ENCODE measurements at places on chromosomes 3 and 15.

DNA sequence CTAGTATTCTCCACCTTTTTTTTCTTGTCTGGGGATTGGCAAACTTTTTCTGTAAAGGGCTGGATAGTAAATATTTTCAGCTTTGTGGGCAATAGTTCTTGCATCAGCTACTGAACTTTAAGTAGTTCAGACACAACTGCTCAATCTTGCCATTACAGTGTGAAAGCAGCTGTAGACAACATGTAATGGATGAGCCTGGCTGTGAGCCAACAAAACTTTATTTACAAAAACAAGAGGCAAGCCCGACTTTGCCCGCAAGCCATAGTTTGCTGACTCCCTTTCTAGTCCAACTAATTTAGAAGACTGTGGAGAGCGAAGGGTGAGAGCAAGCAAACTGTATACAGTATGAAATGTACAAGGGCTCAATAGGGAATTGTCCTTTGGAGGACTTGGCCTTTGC lies 6.2 kb downstream of the FRMD4B start:
- no peak for DNase-seq

DNA sequence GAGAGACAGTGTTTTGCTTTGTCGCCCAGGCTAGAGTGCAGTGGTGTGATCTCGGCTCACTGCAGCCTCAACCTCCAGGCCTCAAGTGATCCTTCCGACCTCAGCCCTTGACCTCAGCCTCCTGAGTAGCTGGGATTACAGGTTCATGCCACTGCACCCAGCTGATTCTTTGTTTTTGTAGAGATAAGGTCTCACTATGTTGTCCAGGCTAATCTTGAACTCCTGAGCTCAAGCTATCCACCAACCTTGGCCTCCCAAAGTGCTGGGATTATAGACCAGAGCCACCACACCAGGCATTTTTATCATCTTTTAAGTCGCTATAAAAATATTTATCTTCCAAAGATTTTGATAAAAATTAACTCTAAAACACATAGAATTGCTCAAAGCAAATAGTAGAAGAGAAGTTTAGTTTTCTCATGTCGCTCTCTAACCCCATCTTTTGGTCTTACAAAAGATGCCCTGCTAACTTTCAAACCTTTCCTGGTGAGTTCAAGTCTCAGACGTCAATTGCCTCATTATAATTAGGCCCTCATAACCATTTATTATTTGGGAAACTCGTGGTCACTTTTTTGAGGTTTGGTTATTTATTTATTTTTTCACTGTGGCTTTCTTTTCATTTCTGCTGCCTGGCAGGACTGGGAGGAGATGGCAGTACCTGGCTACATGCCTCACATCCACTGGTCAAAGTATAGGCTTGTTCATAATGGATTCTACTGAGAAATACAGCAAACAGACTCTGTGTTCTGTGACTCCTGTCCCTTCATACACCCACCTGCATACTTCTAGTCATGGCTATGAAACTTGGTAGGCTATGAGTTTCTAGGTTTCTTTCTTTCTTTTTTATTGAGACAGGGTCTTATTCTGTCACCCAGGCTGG lies 48.3 kb upstream of the DPPA4 start:
- DNase-seq, result no peak

GRCh38 chr15:90287946-90288345 lies 22.5 kb downstream of the NGRN start:
- DNase-seq, result no peak

DNA sequence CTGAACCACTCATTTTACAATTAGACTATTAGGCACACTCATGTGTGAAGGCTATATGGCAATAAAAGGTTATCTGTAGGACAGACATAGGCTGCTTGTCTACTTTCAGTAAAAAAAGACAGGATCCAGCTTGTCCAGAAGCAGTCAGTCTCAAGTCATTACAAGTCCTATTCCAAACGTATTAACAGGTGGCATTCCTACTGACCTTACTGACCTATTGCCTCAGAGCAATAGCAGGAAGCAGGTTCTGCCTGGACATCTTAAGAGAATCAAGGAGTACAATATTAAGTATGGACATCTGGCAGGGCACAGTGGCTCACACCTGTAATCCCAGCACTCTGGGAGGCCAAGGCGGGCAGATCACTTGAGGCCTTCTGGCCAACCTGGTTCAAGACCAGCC lies 7.0 kb downstream of the CMTM6 start:
- DNase-seq, result no peak

GRCh38 chr15:85955501-85956391 lies 123.9 kb upstream of the AGBL1 start:
- DNase-seq, result no peak

- no peak for DNase-seq
These were observed 53.4 kb upstream of the LRIG1 start for GRCh38 chr3:66554178-66554577.

- DNase-seq, result no peak
These were observed 213.5 kb upstream of the PPP2R3A start for GRCh38 chr3:135751991-135752390.

GRCh38 chr15:63277038-63277892 lies at the start of gene APH1B:
Gene APH1B, plus strand, starts transcription at chr15:63277605. Its CDS starts 19 bp downstream, at chr15:63277624.
- peak; percentile 74 for DNase-seq

- DNase-seq, result no peak
These were observed 81.8 kb upstream of the ALCAM start for GRCh38 chr3:105284876-105285275.

- DNase-seq, result no peak
These were observed 25.9 kb downstream of the ETFA start for GRCh38 chr15:76285241-76285825.

- no peak for DNase-seq
These were observed 4.6 kb downstream of the AAGAB start for GRCh38 chr15:67249830-67250229.

DNA sequence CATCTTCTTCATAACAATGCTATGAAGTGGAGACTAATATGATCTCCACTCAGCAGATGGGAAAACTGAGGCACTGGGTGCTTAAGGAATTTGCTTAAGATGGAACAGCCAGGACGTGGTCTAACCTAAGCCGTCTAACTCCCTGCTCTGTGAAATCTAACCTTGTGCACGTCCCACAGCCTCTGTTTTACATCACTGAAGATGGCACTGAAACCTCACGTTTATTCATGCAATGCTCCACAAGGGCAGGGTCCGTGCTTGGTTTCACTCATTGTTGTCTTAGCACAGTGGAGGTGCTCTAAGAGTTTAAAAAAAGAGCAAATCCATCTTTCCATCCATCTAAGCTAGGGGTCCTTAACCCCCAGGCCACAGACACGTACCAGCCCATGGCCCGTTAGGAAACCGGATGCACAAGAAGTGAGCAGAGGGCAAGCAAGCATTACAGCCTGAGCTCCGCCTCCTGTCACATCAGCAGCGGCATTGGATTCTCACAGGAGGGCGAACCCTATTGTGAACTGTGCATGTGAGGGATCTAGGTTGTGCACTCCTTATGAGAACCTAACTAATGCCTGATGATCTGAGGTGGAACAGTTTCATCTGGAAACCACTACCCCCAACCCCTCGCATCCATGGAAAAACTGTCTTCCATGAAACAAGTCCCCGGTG lies 118.0 kb downstream of the FOXP1 start:
- DNase-seq, result no peak

DNA sequence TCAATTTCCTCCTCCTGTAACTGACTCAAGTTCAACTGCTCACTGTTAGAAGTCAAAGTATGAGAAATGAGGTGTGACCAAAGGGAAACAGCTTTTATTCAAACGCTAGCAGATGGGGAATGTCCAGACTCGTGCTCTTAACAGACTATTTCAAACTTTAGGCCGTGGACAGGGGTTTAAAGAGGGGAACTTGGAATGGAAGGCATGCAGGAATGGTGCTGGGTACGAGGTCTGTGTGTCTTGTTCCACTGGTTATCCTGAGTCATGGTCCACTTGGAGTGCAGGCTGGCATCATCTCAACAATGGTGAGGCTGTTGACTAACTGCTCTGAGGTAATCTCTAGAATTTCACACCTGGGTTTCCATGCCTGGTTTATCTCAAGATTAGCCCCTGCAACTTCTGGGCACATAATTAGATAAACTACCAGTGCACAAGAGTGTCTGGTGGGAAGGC lies 22.9 kb upstream of the DNAAF4 start:
- DNase-seq, result no peak

DNA sequence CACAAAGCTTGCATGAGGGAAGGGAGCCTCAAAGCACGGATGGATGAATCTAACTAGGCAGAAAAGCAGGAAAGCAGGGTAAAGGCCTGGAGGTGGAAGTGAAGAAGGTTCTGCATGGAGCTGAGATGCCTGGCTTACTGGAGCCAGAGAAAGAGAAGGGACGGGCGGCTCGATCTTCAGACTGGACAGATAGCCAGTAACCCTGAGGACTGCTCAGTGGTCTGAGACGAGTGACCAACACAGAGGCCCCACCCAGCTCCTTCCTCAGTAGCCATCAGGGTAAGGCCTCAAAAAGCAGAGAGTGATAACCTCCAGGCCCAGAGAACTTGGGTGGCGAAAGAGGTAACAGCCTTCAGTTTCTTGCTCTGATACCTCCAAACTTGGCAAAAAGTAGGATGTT lies 6.4 kb downstream of the CLN6 start:
- no peak for DNase-seq

DNA sequence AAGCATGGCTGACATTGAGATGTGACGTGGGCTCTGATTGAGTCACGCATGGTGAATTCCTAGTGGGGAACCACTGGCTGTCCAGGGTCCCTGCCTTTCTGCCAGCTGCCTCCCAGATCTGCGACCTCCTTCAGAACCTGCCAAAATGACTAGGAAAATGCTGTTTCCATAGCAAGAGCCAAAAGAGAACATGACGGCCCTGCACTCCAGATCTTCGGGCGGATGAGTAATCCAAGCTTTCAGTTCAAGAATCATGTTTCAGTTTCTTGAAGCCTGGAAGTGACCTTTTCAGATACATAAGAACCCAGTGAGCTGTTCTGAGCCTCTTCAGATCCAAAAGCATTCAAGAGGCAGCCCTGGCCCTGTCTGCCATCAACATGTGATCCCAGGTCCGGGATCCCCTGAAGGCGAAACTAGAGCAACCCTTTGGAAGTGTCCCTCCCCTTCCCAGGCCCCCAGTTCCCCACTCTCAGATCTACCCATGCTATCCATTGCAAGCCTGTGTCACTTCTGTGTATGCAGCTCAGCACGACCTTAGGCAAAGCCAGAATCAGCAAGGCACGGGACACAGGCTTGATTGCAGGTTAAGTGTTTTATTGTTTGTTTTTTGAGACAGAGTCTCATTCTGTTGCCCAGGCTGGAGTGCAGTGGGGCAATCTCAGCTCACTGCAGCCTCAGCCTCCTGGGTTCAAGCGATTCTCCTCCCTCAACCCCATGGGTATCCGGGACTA lies 19.7 kb downstream of the ANKRD63 start:
- DNase-seq, result no peak
